ENCODE measurements at places on chromosomes 3 and 15.

GRCh38 chr3:146914409-146914808, 309.3 kb upstream of the PLSCR5 start:
- DNase-seq: no peak

- DNase-seq: no peak
These were observed 309.1 kb downstream of the RBMS3 start for GRCh38 chr3:29590012-29590411.

GRCh38 chr3:15664144-15664543, 62.6 kb downstream of the BTD start:
- no peak for DNase-seq

- no peak for DNase-seq
These were observed 18.5 kb downstream of the CNOT10 start for GRCh38 chr3:32703491-32703972.

DNA sequence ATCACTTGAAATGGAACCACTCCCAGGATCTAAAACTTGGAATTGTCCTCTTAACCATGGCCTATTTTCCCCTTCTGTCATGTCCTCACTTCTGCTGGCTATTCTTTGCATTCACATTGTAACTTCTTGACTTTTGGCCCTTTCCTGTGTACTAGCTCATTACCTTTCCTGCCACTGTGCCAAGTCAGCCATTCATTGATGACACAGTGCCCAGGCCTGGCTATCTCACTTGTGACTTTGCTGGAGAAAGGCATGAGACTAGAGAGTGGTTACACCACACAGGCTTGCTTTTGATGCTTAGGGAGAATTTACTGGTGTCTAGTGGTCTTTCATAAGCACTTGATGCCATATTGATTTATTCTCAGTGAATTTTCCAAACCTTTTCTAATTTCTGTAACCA, 101.1 kb downstream of the NR1D2 start:
- no peak for DNase-seq

GRCh38 chr3:167718582-167718981, 16.1 kb downstream of the PDCD10 start:
- DNase-seq: no peak

GRCh38 chr3:71428841-71429596, 154.5 kb downstream of the FOXP1 start:
- no peak for DNase-seq

DNA sequence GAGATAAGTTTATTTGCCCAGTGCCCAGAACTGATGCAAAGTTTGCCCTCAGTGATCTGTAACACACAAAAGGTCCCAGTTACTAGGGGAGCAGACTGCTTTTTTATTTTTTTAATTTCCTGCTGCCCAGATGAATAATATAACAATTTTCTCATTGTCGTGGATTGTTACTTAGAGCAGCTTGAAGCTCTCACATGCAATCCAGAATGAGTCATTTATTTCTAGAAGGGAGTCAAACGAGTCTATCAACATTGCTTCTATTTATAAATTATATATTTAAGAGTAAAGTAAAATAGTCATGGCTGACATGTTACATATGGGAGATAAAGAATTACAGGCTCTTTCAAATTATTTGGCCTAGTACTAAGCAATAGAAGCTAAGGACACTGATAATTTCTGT, 41.3 kb downstream of the MEIS2 start:
- no peak for DNase-seq

DNA sequence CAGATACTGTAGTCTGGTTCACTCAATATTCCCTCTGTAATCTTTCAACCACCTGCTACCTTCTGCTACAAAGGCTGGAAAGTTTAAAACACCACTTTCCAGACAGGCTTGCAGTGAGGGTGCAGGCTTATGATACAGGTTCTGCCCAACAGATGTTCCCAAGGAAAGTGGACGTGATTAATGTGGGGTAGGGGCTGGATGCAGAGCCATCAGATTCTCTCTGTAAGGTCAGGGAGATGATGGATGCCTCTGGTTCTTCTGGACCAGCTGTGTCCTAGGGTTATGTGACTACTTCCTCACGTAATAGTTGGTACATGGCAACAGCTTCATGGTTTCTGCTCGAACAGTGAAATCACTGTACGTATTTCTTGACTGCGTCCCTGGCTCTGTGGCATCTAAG, 11.1 kb downstream of the GPR176 start:
- no peak for DNase-seq

DNA sequence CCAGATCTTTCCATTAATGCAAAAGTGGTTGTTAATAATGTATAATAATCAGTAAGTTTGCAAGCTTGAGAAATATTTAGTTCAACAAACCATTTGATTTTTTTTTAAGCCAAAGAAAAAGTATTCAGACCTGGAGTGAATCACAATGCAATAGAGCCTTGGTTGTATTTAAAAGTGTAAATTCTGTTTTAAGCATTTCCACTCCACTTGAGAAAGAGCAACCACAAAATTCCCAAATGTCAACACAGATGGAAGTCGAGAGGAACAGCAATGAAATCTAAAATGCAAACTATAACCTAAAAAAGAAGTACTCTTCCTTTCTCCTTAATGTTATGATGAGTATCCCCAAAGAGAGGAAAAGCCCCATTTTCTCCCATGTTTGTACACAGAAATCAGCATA, 20.2 kb downstream of the GBE1 start:
- DNase-seq: no peak

DNA sequence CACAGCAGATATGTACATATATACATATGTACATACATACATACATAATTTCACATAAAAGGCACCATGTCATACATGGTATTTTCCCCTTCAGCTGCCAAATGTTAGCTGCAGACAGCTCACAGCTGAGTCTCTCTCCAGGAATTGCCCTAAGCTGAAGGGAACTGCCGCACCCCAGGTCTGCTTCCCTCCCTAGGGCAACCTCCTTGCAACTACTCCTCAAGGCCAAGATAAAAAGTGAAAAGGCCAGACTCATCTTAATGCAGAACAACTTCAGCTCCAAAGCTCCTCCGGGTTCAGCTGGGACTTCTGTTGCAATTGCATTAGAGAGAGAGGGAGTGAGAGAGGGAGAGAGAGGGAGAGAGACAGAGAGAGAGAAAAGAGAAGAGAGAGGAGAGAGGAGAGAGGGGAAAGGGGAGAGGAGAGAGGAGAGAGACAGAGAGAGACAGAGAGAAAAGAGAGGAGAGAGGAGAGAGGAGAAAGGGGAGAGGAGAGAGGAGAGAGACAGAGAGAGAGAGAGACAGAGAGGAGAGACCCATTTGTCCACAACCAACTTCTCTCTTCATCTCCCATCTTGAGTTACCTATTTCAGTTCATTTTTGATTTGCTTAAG, 143.4 kb upstream of the HES1 start:
- no peak for DNase-seq

DNA sequence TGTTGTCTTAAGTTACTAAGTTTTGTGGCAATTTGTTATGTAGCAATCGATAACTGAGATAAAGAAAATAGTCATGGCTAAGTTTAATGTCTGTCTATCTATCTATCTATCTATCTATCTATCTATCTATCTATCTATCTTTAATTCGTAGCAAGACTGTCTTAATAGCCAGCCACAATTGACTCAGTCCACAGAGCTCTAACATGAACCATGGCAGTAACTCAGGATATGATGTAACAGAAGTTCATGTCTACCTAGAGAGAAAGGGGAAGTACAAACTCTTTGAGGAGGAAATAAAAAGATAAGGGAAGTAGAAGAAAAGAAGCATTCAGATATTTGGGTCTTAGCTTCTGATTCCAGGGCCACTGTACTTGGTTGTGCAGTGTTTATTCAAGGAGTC, 61.5 kb upstream of the FNDC3B start:
- DNase-seq: no peak

DNA sequence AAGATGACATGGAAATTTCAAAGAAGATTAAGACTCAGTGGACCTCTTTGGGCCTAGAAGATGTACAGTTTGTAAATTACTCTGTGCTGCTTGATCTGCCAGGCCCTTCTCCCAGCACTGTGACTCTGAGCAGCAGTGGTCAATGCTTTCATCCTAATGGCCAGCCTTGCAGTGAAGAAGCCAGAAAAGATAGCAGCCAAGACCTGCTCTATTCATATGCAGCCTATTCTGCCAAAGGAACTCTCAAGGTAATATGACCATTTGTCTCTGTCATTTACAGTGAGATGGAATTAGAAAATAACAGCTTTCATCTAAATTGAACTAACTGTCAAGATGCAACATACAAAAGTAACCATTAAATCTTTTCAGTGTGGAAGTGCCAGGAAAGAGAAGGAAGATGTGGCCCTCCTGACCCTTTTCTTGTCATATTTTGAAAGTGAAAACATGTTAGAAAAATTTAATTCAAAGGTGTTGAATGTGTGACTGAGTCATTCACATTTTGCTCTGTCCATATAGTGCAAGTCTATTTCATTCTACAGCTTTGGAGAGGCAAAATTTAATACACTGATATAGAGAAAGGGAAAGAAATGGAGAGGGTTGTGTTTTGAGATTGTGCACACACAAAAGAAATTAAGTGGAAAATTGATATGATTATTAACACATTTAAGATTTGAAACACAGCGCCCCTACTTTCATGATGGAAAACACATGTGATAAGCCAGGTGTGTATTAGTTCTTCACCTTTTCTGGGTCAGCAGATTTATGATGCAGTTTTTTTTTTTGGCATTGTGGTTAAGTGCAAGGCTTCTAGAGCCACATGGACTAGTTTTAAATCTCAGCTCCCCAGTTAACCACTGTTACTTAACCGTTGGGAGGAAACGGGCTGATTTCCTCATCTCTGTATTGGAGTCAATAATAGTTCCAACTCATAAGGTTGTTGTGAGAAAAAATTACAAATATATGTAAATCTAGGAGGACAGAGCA, 375.1 kb downstream of the NAALADL2 start:
- no peak for DNase-seq

DNA sequence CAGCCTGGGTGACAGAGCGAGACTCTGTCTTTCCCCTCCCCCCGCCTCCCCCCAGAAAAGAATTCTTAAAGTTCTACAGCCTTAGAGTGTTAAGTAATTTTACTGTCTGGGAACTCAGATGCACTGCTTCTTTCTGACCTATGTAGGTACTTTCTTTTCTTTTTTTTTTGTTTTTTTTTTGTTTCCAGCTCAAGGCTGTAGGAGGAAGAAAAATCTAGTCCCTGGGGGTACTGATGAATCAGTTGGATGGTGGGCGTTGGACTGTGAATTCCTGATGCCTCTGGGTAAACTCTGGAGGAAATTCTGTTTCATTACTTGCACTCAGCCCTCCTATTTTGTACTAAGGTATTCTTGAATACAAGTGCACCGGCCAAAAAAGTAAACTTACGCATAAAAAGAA, 10.8 kb downstream of the GHRL start:
- no peak for DNase-seq

GRCh38 chr15:51108933-51109550, 14.3 kb upstream of the TNFAIP8L3 start:
- no peak for DNase-seq

DNA sequence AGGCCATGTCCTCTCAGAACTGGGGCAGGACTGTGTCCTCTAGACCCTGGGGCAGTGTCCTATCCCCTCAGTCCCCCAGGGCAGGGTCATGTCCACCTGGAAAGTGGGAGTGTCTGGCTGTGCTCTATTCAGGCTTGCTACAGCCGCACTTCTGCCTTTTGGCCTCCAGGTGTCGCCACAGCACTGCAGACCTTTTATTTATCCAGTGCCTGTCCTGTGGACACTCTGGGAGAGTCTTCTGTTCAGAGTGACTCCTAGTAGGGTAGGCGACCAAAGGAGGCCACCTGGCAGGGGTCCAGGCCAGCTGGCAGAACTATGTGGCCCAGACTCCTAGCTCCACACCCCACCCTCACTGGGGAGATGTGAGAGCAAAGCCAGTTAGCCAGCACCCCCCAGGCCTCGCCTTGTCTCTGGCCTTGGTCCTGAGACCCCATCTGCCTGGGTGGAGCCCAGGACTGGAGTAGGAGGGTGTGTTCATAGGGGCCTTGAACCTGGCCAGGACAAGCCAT, 3.9 kb downstream of the TMIE start:
- peak; percentile 81 for DNase-seq

DNA sequence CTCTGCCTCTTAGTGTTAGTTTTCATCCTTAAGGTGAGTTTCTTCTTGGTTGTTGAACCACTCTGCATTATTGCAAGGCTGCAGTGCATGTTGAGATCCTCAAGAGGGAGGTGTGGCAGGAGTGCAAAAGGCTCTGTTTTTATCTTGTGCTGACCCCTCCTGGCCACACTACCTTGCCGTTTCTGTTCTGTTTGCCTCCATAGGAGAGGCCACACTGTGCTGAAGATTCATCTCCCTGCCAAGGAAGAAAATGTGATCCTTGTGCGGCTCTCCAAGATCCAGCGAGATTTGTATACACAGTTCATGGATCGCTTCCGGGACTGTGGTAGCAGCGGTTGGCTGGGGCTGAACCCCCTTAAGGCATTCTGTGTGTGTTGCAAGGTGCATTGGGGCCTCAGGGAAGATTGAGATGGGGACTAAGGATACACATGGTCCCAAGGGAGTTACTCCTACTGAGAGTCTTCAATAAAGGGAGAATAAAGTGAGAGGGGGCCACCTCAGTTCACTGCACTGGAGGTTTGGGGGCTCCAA, 33.0 kb upstream of the TEX264 start:
- no peak for DNase-seq

DNA sequence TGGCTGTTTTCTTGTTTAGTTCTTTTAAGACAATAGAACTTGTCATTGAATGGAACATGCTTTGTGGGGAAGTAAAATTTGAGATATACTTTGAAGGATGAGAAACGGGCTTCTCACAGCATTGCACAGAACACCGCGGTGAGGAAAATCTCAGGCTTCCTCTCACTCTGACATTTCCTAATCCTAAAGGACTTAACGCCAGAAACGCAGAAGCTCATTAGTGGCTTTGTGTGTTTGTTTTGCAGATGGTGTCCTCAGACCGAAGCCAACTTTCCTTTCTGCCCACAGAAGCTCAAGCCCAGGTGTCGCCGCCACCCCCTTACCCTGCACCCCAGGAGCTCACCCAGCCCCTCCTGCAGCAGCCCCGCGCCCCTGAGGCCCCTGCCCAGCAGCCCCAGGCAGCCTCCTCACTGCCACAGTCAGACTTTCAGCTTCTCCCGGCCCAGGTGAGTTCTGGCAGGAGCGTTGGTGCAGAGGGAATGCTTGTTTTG, 78.9 kb upstream of the BLM start:
- no peak for DNase-seq

GRCh38 chr3:32684029-32684799, 774 bp upstream of the CNOT10 start:
- DNase-seq: no peak

GRCh38 chr15:93865586-93865985, 365.8 kb upstream of the MCTP2 start:
- no peak for DNase-seq

GRCh38 chr3:124078953-124079911, 87.3 kb upstream of the ROPN1 start:
- DNase-seq: no peak

DNA sequence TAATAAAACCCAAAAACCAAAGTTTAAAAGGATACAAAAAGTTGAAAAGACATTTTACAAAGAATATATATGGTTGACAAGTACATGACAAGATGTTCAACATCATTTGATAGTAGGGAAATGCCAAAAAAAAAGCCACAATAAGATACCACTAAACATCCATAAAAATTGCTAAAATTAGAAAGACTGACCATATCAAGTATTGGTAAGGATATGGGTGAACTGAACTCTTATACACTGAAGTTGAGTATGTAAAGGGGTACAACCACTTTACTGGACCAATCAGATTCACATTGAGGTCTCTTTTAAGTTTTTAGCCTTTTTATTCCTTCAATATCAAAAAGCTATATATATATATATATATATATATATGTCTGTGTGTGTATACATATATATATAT, 190.5 kb upstream of the P2RY1 start:
- no peak for DNase-seq

GRCh38 chr15:70463453-70463834, 299.9 kb downstream of the UACA start:
- DNase-seq: peak; percentile 20

Data from activated T-cell treated with anti-CD3 and anti-CD28 coated beads, Interleukin-2, amount 50 U/mL, for 24 hours (primary cell).